ENCODE measurements at places on chromosomes 4 and X.

- DNase-seq: no peak
Observed at GRCh38 chr4:149441338-149441737, 374.3 kb downstream of the IQCM start.

DNA sequence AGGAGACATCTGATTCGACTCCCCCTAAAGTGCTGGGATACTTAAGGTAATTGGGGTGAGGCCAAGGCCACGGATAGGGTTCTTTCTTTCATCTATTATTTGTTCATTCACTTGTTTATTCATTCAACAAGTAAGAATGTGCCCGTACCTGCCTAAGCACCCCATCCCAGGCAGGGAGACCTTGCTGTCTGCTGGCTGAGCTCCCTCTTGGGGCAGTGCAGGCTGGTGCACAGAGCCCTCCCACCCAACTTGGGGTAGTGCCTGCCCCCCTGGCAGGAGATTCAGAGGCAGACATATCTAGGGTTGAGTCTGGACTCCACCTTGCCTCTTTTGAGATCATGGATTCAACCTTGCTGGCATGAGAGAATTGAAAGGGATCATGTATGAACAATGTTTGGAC, 95.7 kb downstream of the DRD5 start:
- DNase-seq: no peak

- DNase-seq: no peak
Observed at GRCh38 chrX:140355922-140356321, 148.9 kb downstream of the SOX3 start.

DNA sequence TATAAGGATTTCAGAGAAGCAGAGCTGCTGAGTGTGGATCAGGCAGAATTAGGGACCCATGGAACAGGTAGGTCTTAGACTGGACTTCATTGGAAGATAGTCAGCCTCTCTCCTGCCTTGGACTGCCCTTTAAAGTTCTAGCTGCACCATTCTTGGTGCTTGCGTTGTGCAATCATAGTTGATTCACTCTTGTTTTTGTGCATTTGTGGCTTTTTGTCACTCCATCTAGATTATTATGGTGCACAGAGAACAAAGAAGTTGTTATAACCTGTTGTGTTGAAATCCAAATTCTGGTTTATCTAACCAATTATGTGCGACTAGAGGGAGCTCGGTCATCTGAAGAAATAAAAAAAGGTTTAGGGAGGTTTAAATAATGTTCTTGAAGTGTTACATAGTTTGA, 59.3 kb downstream of the JADE1 start:
- DNase-seq: no peak

GRCh38 chr4:118280501-118281218, 72.1 kb downstream of the PRSS12 start:
- DNase-seq: peak; percentile 15

DNA sequence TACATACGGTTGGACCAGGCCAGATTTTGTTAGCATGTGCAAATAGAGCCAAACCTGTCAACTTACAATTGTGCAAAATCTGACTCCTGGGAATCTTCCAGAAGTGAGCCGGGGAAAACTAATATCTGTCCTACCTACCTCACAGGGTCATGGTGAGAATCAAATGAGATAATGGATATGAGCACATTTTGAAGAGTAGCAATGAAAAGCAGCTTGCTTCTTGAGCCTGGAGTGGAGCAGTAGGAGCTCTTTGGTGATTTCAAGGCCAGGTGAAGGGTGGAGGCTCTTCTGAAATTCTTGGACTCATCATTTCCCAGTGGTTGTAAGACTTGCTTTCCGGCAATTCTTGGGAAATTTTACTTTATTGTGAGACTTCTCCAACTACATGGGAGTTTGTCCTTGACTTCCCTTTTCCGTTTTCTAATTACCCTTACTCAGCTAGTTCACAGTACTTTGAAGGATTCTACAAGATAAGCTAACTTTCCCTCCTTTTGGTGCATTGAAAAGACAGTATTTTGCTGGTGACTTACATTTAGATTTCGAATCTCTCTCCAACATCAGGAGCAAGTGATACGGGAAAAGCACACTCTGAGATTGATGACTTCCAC, 12.2 kb downstream of the PLAC1 start:
- no peak for DNase-seq

DNA sequence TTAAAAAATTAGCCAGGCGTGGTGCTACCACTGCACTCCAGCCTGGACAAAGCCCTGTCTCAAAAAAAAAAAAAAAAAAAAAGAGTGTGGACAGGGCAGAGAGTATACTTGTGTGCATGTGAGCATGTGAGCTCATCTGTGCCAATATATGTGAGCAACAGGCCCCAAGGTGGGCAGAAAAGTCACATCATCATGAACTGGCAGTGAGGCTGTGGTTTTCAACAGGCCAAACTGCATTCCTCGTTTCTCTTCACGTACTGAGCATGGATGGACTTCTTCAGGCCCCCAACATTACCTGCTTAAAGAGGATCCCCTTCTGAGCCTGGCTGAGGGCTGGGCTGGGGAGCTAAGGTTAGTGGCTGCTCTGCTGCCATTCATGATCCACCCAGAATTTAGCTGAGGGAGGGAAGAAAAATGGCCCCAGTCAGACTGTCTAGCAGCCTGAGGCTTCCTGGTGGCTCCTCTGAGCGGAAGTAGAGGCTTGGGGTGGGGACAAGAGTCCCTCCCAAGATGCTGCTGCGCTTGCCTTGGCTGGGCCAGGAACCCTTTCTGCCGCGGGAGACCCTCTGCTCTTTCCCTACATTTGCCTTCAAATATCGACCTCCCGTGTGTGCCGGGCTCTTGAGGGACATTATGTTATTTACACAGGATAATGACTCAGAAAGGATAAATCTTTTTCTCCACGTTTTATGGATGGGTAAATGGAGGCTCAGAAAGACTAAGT, 55.0 kb downstream of the DIPK2B start:
- DNase-seq: no peak

DNA sequence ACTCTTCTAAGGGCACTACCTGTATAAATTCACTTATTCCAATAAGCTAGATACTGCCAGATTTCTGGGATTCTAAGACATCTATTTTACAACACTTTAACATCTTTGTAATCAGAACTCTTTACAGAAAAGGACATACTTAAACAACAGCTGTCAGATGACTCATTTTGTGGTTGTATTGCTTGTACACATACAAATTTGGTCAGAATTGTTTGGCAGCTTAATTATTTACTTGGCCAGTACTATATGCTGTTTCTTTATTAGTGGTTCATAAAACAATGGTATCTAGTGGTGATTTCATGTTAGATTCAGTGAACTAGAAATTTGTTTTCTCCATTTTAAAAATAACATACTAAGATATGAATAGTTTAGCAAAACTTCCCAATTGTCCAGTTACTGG, 27.2 kb downstream of the PALLD start:
- no peak for DNase-seq

DNA sequence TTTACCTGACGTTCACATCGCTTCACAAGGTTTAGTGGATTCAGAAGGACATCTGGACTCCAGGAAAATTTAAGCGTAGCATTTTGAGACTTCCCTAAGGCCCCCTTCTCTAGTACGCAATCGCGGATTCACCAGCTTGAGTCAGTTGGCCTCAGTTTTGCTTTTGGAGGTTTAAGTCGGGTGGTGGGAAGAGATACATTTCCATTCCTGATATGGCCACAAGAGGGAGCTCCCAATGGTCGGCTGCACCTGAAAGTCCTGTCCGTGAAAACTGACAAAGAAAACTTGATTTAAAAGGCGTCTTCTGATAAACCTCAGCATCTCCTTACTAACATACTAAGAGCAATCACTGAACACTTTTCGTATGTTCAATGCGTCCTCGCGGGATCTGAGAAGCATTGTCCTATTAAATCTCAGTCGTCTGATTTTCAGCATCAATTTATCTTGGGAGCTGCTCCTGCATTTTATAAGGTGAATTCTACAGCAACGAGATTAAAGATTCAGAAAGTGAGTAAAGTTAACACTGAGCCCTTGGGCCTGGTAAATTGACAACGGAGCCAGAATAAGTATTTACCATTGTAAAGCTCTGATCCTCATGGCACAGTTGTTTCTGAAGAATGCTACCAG, 50.6 kb downstream of the LGI2 start:
- DNase-seq: peak; percentile 19

DNA sequence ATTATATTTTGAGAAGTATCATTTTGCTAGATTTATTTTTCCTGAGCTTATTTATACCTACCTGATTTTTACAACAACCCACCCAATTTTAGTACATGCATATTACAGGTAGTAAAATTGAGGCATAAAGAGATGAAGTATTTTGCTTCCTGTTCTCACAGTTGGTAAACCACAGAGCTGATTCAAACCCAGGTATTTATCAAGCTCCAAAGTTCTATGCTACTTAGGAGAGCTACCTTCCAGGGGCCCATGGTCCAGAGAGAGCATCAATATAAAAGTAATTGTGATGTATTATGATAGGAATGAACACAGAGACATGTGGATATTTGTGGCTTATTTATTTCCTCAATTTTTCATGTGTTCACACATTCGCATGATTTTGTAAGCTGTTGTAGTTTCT, 20.2 kb upstream of the GBA3 start:
- DNase-seq: no peak

- no peak for DNase-seq
Observed at GRCh38 chr4:39464886-39465501, 6.1 kb downstream of the LIAS start.

DNA sequence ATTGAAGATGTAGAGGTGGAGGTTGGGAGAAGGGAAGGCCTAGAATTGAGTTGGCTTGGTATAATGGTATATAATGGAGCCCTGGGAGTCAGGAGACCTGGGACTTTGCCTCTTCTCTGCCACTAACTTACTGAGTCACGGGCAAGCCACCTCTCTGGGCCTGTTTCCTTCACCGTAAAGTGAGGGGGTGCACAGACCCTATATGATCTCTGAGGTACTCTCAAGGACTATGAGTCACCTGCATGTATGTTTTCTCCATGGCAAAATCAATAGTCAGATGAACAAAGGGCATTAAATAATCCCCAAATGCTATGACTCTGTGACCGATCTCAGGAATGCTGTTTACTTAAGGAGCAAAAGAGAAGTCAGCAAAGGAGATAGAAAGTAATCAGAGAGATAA, 5.1 kb downstream of the P2RY4 start:
- DNase-seq: no peak

DNA sequence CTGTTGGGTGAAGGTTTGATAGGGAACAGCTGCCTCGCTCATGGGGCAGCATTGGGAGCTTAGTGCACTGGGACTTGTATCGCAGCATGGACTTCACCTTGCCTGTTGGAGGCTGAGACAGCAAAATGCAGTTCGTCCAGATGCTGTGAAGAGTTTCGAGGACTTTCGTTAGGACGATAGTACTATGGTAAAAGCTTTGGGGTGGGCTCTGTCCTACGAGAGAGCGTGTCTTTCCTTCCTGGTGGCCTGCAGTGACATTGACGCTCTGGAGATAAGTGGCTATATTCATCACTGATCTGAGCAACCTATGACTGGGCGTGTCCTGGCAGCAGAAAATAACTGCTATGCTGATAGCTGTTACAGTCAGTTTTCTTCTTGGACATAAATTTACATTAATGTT, 44.8 kb downstream of the ARHGAP10 start:
- no peak for DNase-seq

- no peak for DNase-seq
Observed at GRCh38 chrX:118702741-118703140, 24.7 kb upstream of the IL13RA1 start.

GRCh38 chrX:150567645-150568319, 639 bp upstream of the MTM1 start:
- DNase-seq: no peak

- no peak for DNase-seq
Observed at GRCh38 chr4:173121076-173121561, 47.5 kb upstream of the GALNT7 start.

GRCh38 chr4:17619416-17620105, 5.1 kb downstream of the MED28 start:
- DNase-seq: no peak

DNA sequence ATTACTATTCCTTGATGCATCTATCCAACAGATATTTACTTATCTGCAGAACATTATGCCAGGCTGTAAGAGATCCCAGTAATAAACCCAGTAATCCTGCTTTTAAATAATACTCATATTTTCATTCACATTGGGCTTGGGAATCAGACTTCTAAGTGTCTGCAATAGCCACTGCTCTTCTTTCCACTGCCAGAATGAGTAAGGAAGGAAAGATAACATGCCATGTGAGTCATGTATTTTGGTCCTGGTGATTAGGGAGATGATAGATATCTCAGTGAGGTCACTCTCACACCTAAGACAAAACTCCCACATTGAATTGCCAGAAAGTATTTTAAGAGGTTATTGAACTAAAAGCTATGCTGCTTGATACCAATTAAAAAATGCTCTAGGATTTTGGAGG, 13.9 kb upstream of the HEPH start:
- no peak for DNase-seq

GRCh38 chr4:94965852-94966251, 208.1 kb downstream of the BMPR1B start:
- DNase-seq: no peak

DNA sequence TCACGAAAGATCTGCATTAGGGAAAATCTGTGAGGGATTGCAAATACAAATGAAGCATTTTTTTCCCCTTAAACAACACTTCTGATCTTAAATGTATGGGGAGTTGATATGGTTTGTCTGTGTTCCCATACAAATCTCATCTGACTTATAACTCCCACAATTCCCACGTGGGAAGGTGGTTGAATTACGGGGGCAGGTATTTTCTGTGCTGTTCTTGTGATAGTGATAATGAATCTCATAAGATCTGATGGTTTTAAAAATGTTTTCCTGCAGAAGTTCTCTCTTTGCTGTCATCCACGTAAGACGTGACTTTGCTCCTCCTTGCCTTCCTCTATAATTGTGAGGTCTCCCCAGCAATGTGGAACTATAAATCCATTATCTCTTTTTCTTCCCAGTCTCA, 107.4 kb upstream of the KCNIP4 start:
- no peak for DNase-seq

- DNase-seq: no peak
Observed at GRCh38 chrX:119423631-119424030, 24.5 kb downstream of the SLC25A43 start.

GRCh38 chrX:77174680-77175519, 272.3 kb upstream of the FGF16 start:
- DNase-seq: no peak

GRCh38 chr4:5041699-5042098, 9.6 kb upstream of the STK32B start:
- no peak for DNase-seq

- DNase-seq: no peak
Observed at GRCh38 chr4:158170691-158171561, 1.9 kb downstream of the GASK1B start.

DNA sequence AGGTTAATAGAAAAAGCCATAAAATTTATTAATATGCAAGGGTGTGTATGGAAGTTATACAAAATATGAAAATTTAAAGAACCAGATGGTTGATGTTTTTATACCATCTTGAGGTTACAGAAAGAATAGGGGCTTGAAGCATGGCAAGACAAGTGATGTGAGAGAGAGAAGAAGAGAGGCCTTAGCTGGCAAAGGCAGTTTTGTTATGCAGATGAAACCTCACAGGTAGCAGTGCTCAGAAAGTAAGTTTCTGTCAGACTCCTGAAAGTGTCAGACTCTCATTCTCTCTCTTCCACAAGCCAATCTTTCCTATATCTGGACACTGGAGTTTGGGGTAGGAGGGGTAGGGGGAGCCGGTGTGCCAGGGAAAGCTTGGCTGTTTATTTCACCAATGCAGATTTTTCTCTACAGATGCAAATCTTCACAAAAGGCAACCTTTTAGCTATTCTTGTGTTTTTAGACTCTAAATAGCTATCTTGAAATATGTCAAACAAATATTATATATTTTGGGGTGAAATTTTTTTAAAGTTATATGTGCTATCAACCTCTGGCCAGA, 124.5 kb downstream of the CFAP299 start:
- DNase-seq: no peak

Measured in DMS79 treated with DMSO at 0.1 percent for 48 hours (cell line).